ENCODE measurements at places on chromosomes 1 and 21.

DNA sequence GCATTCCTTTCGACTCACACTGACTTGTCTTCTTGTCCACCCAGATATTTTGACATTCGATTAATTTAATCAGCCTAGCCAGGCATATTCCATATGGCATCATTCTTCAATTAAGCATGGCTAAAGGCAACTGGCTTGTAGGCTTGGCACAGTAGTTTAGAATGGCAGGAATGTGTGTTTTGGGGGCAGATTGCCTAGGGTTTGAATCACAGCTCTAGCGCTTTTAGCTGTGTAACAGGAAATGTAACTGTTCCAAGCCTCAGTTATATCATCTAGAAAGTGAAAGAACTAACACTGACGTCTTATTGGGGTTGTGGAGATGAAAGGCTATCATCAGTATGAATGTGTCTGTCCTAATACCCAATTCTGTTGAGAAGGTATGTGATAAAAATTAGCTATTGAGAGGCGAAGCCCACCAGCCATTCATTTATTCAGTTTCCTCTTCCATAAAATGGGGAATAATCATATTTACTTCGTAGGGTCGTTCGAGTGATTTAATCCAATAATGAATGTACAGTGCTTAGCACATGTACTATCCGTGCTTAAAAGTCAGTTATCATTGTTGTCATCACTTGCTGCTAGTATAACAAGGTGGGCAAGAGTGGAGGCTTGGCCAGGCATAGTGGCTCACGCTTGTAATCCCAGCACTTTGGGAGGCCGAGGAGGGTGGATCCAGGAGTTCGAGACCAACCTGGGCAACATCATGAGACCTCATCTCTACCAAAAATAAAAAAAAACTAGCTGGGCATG is 41.6 kb upstream of the GRHL3 start:
- no peak for DNase-seq

- DNase-seq, result no peak
Measured at GRCh38 chr1:75632350-75632949, 21.5 kb upstream of the SLC44A5 start.

GRCh38 chr1:39901464-39901713 is 328 bp downstream of the MYCL start:
- DNase-seq, result peak; percentile 65

- DNase-seq, result no peak
Measured at GRCh38 chr21:45252448-45252925, 35.2 kb downstream of the POFUT2 start.

GRCh38 chr1:198929111-198929604 is 290.3 kb downstream of the PTPRC start:
- no peak for DNase-seq

GRCh38 chr1:235781807-235782206 is 84.9 kb downstream of the LYST start:
- no peak for DNase-seq

- DNase-seq, result no peak
Measured at GRCh38 chr1:109750241-109750882, 9.5 kb upstream of the GSTM3 start.

DNA sequence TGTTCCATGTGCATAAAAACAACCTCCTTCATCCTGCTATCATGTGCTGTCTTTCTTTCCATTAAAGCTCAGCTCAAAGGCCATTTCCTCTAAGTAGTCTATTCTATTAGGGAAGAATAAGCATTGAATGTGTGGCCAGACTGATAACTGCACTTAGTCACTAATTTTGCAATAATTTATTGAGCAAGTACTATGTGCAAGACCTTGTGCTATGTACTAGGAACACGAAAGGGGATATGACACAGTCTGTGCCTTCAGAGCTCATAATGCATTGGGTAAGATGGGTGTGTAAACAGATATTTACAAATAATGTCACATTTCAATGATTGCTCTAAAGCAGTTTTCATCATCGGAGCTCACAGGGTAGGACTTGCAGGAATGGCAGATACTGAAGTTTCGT is 54.2 kb downstream of the NMNAT2 start:
- no peak for DNase-seq

DNA sequence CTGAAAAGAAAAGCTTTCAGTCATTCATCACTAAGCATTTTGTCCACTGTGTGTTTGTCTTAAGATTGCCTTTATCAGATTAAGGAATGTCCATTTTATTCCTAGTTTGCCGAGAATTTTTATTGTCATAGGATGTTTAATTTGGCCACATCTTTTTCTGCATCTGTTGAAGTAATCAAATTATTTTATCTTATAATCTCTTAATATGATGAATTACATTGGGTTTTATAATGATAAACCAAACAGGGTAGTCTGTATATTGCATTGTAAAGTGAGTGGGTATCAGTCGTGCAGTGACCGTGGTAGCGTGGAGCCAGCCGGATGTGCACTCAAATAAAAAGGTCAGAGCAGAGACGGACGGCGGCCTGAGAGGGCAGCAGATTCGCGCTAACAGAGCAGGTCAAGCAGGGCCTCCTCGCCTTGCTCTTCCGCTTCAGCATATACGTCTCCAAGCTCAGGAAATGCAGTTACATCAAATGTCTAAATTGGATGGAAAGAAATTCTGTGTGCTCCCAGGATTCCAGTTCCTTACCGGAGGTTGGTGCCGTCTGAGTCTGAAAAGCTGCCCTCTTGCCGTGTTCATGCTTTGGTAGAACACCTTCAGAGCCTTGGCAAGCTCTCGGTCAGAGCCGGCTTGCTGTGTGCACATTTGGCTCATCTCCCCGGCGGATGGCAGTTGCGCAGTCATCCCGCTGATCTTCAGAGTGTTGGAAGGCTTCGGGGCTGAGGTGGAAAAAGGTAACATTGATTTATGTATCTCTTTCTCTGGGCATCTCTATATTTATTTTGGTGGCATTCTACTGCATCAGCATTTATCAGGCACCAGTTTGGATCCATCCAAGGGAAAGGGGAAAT is 51.5 kb downstream of the SCCPDH start:
- no peak for DNase-seq

GRCh38 chr1:245270972-245271371 is 116.2 kb downstream of the KIF26B start:
- no peak for DNase-seq

DNA sequence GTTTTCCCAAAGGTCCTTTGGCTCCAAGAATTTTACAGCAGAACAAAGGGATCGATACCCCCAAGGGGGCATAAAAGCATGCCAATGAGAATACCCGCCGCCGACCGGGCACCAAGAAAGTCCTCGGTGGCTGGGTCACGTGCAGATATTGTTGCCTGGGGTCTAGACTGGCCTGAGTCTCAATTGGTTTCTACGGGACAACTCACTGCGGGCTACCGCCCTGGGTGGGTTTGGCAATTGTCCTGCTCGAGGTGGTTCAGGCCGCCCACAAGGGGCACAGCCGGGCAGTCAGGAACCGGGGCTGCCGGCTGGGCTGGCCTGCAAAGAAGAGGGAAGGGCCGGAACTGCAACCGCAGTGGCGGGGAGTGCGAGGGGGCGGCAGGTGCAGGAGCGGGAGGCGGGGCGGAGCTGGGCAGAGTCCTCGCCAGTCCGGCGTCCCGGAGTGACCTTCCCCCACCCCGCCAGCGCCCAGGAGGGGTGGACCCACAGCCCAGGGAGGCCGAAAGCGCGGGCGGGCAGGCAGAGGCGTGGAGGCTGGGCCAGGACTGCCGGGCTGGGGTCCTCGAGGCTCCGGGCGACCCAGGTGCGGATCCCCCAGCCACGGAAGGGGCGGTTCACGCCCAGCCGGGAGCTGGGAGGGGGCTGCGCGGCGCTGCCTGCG is 926 bp upstream of the ATP1B1 start:
- peak; percentile 72 for DNase-seq

GRCh38 chr1:183022202-183023145 is 746 bp upstream of the LAMC1 start:
- DNase-seq, result peak; percentile 90

DNA sequence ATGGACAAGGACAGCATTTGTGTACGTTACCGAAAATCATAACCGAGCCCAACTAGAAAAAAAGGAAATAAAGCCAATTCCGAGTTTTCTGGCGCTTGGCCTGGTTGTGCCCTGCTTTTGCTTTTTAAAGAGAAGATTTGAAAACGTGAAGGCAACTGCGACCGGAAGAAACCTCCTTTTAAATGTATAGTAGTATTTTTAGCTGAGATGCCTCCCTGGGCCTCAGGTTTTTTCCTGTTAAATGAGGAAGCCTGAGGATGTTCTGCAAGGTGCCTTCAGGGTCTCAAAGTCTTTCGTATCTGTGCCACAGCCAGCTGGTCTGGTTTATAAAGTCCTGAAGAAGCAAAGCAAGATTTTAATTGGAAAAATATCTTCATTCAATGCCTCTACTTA is 371 bp upstream of the ODF2L start:
- no peak for DNase-seq
